Breast epithelium (tissue), 4 donors: ENCODE measurements at places on chromosomes 12 and 14. TPM values are rescaled to one million over a fixed set of nuclear protein-coding genes. Genes with fewer than 3 reads are reported as not detected.

The HHIPL1 gene
- 1.3 TPM for total RNA-seq

The ZCCHC8 gene
- 42.0 TPM for total RNA-seq

The IFI27 gene
- 196 TPM for total RNA-seq

The ESR2 gene
- total RNA-seq: 2.2 TPM

The RNU4-1 gene
- under 0.01 TPM for total RNA-seq

The CLBA1 gene
- 17.0 TPM for total RNA-seq

The RTN1 gene
- total RNA-seq: 17.7 TPM

The DHRS2 gene
- total RNA-seq: 4.6 TPM

The ABCD4 gene
- 38.2 TPM for total RNA-seq

The EFCAB11 gene
- 13.6 TPM for total RNA-seq

The SIRT4 gene
- 0.98 TPM for total RNA-seq

The GPR84 gene
- not detected for total RNA-seq

The CMTM5 gene
- total RNA-seq: 0.88 TPM

The NTF3 gene
- total RNA-seq: not detected

The CHGA gene
- not detected for total RNA-seq

The CRADD gene
- 24.0 TPM for total RNA-seq

The SLCO1B3 gene
- not detected for total RNA-seq

The SLC22A17 gene
- 6.4 TPM for total RNA-seq

The SLC5A8 gene
- total RNA-seq: not detected

The PDZRN4 gene
- total RNA-seq: 0.98 TPM

The BICDL1 gene
- 23.4 TPM for total RNA-seq

The KRT80 gene
- total RNA-seq: 2.9 TPM

The MGAT4C gene
- not detected for total RNA-seq

The ADGRD1 gene
- 11.6 TPM for total RNA-seq

The TUNAR gene
- not detected for total RNA-seq
